ENCODE measurements at places on chromosomes 7 and 10.

DNA sequence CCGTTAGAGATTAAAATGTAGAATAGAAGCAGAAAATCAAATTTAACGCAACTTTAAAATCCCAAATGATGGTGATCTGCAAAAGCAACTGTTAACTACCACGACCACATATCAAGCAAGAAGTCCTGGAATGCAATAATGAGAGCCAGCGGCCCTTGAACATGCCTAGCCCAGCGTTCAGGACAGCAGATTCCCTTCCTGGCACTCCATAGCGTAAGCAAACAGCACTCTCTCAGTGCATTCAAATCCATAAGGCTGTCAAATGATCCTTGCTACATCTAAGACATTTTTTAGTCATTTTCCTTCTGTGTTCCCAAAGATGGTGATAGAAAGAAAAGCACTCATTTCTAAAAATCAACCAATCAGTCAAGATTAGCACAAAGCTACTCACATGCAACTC is 48.1 kb downstream of the CHST15 start:
- DNase-seq = no peak

DNA sequence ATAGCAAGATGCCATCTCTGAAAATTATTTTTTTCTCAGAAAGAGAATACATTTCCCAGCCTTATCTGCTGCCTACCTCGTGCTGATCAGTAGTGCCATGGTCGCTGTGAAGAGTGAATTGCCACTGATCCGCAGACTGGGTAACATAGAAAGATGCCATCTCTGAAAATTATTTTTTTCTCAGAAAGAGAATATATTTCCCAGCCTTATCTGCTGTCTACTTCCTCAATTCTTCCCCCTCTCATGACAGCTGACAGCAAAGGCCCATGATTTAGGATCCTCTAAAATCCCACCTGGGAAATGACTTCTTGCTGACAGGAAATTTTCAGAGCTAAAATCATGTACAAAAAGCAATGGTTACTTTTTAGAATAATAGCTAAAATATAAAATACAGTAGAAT is 92.5 kb upstream of the AHR start:
- DNase-seq = no peak

DNA sequence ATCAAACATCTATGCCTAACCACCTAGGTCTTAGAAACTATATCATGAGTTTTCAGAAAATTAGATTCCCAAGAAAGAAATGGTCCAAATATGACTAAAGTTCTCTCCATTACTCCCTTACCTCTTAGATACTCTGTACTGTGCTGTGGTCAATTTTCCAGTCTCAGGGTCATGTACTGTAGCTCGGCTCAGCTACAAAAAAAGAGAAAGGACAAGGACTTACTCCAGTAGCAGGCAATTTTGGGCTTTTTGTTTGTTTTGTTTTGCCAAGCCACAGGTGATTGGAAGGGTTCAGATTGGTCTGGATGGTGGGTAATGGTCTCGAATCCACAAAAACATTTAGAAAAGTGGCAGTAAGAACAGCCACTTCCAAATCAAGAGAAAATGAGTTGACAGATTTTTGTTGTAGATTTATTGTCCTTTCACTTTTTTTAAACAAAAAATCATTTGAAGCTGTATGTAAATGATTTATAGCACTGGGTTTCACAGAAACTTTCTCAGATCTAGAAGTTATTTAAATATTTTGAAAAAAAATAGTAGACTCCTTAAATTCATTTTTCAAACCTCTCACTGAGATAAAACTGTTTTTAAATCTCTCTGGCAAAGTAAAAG is 52.8 kb downstream of the P4HA1 start:
- no peak for DNase-seq

GRCh38 chr7:157977306-157977705 is 610.3 kb downstream of the PTPRN2 start:
- peak; percentile 3 for DNase-seq

- DNase-seq = peak; percentile 75
Measured at GRCh38 chr7:50793120-50793946, 10.6 kb upstream of the GRB10 start.

DNA sequence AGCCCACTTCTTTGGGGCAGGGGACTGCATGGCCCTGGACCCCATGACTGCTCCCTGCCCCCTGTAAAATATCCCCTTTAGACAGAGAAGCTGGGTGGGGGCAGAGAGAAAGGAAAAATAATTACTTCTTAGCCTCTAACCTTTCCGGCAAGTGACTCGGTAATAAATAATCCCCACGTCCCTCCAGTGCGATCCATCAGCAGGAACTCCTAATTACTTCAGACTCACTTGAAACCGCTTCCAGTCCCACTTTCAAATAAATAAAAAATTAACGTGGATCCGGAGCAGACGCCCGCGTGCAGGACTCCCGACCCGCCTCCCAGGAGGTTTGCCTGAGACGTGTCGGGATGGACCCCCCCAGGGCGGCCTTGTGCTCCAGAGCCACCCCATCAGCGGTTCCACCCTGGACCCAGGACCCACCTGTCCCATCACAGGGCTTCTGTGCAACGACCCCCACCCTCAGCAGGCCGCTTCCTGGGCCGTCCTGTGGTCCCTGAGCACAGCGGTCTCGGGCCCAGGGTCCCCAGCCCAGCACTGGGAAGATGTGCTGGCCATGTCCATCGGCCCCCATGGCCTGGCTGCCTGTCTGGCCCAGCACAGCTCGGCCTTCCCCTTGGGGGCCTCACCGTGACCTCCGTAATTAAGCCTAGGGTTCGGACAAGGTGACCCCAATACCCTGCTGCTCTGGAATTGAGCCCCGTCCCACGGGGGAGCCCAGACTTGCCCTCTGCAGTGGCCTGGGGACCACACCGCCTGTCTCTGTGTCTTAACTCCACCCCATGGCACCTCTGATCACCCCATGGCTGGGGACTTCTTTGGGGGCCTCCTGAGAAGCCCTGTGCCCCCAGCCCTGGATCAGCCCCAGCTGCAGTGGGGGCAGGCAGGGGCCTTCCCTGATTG is 108.0 kb downstream of the UNCX start:
- DNase-seq = no peak

DNA sequence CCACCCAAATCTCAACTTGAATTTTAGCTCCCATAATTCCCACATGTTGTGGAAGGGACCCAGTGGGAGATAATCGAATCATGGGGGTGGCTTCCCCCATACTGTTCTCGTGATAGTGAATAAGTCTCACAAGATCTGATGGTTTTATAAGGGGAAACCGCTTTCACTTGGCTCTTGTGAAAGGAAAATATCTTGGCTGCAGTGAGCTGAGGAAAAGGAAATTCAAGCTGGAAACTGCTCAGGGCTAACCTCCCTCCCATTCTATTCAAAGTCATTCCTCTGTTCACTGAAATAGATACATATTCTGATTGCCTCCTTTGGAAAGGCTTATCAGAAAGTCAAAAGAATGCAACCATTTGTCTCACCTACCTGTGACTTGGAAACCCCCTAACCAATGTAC is 15.8 kb downstream of the CYCS start:
- DNase-seq = no peak

DNA sequence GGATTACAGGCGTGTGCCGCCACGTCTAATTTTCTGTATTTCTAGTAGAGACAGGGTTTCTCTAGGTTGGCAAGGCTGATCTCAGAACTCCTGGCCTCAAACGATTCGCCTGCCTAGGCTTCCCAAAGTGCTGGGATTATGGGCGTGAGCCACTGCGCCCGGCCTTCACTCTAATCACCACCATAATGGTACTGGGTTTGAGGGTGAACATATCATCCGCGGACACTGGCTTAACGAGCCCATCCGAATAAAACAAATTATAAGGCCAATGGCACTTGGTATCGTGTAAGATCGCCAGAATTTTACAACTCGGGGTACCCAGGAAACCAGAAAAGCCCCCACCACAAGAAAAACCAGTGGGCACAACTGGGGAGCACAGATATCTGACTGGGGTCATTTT is 580 bp downstream of the FAM200A start:
- DNase-seq = no peak

- DNase-seq = peak; percentile 79
Measured at GRCh38 chr10:45418849-45419675, 45.0 kb downstream of the ALOX5 start.

DNA sequence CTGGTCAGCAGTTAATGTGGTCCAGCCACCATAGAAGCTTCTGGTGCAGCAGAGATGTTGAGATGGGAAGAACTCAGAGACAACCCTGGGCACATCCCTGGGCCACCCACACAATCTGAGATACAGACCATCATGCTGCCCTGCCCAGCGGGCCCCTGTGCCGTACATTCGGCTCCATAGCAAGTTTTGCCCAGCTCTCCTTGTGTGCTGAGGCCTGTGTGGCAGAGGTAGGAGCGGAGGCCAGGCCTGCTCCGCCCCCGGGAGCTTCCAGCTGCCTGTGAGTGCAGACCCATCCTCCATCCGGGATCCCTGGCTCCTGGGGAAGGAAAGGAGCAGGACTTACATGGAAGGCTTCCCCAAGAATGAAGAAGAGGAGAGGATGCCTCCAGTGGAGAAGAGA is 140.3 kb downstream of the NEURL1 start:
- DNase-seq = no peak

DNA sequence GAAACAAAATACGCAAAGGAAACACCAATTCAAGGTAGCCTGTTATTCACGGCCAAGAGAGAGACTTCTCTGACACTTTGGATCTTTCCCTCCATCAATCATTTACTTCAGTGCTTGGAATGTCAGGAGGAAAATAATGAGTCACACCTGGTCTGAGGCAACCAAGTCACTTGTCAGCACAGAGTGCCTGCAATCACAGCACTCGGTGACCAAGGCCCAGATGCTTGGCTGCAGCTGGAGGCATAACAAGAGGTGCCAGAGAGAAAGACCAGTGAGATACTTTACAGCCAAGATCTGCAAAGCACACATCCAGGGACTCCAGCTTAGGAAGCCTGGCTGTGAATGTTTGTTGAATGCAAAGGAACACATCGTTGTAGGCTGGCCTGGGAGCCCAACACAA is 33.9 kb downstream of the ASB13 start:
- no peak for DNase-seq

DNA sequence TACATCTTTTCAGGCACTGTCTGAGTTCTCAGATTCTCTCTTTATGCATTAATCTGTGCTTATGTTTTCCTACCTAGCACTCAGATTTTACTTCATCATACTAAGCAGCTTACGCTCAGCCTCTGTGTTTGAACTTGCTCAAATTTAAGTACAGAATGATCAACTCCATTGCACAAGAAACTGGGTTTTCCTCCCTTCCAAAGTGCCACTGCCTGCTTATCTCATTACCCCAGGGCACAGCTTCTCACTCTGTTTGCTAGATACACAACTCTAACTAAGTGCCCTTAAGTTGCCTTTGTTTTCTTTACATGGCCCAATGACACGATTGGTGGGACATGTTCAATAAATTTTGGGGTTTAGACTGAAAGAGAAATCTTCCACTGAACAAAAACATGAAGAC is 267.7 kb downstream of the GFRA1 start:
- DNase-seq = no peak

DNA sequence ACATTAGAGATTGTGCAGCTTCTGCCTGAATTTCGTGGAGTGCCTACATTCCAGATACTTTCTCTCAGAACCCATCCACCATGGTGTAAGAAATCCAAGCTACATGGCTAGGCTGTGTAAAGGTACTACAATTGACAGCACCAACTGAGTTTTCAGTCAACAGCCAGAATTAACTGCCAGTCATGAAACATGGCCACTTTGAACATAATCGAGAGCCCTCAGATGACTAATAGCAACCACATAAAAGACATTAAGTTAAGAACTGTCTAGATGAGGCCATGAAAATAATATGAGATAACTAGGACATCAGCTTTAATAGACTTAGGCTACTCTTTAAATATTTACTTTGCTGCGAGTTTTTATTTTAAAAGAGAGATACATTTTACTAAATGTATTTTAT is 1106.8 kb upstream of the LRRTM3 start:
- no peak for DNase-seq

GRCh38 chr7:125877246-125877645 is 947.6 kb upstream of the POT1 start:
- no peak for DNase-seq

GRCh38 chr10:102020938-102021337 is 35.0 kb downstream of the ARMH3 start:
- no peak for DNase-seq

DNA sequence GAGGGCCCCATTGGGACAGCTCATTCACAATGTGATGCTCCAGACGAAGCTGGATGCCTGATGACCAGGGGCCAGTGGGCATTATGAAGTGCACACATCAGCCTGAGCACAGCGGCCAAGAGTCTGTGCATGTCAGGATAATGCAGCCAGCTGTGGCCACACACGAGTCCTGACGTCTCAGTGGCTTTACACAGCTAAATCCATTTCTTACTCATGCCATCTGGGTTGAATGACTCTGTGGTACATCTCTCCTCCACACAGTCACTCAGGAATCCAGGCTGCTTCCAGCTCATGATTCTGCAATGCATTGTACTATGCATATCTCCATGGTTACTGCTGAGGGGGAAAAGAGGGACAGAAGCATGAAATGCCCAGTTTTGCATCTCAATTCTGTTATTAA is 123.6 kb downstream of the PRLHR start:
- DNase-seq = no peak

DNA sequence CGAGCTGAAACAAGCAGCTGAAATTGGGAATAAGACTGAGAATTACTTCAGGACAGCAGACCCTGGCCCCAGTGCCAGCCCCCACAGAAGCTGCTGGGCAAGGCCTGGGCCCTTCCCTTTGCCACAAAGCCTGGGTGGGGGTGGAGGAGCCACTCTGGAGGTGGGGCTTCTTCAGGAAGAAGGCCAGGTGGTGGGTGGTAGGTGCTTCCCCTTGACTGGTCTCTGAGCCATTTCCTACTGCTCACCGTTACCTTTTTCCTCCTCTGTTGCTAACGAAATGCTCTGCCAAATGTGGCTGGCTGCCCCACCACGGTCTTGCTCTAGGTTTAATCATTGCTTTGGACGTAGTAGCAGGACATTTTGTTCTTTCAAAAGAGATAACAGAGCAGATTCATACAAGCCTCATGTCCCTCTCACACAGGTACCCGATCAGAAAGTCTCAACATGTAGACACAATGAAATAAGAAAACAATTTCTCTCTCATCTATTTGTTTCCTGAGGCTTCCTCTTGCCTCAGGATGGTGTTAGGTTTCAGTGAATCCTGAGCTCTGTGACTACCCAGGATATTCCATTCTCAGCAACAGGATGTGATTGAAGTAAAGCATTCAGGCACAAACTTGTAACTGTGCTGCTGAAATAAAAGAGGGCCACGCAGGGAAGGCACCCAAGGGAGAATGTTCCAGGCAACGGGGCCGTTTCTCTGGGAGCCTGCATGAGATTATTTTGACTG is 66.5 kb downstream of the WDR11 start:
- no peak for DNase-seq

GRCh38 chr7:6392712-6393666 is 54.8 kb downstream of the DAGLB start:
- peak; percentile 72 for DNase-seq

- DNase-seq = no peak
Measured at GRCh38 chr7:103343758-103344452, 662 bp downstream of the DNAJC2 start.
